Dermis blood vessel endothelial cell (primary cell): ENCODE measurements at places on chromosomes 16 and 17. TPM values are rescaled to one million over a fixed set of nuclear protein-coding genes. Genes with fewer than 3 reads are reported as not detected.

DNA sequence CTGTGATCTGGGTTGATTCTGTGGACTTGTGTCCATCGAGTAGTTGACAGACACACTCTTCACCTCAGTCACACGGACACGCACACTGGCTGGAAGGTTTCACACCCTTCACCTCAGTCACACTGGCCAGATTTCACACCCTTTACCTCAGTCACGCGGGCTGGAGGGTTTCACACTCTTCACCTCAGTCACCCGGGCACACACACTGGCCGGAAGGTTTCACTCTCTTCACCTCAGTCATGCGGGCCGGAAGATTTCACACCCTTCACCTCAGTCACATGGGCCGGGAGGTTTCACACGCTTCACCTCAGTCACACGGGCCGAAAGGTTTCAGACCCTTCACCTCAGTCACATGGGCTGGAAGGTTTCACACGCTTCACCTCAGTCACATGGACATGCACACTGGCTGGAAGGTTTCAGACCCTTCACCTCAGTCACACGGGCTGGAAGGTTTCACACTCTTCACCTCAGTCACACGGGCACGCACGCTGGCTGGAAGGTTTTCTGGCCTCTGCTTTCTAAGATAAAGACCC is 96.2 kb downstream of the PGS1 start:
- no peak for DNase-seq

DNA sequence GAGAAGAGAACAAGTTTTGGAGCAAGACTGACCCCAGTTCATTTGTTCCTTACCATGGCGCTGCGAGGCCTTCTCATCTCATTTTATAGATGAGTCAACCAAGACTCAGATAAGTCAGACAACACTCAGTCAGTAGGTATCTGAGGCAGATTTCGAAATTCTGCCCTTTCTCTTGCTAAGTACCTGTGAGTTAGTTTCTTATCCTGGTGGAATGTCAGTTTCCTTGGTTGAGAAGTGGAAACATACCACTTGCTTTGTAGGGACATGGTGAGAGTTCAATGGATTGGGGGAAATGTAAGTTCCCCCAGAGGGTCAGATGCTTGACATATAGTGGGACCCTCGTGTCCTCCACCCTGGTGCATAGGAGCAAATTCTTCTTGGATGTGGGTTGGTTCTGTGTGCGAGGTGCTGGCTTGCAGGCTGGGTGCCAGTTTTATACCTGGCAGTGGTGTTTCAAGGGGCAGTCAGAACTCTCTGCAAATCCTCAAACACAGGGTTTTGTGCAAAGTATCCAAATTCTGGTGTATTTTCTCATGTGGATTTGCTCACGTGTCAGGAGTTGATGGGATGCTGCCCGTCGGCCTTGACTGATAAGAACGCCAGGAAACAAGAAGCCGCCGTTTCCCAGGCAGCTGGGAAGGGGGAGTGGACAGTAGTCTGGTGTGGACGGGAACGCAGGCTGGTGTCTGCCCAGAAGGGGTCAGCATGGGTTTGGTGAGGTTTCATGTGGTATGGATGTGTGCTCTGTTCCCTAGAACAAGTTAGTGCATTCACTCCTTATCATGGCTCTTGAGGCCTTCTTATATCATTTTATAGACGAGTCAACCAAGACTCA is 61.1 kb upstream of the CIBAR2 start:
- peak; percentile 89 for DNase-seq

The EME1 gene
- total RNA-seq, result 1.0 and 4.6 TPM in 2 replicates

- peak; percentile 53 for DNase-seq
These were observed 34.9 kb downstream of the PECAM1 start for GRCh38 chr17:64355536-64356303.

- no peak for DNase-seq
These were observed 141.0 kb upstream of the RCVRN start for GRCh38 chr17:10045871-10046658.
